T-helper 9 cell (primary cell): ENCODE measurements at places on chromosomes 3 and 15.

GRCh38 chr3:114827495-114827894 is 319.6 kb downstream of the ZBTB20 start:
- DNase-seq, result no peak

- DNase-seq, result no peak
Observed at GRCh38 chr3:189586941-189587663, 44.1 kb upstream of the TP63 start.

- DNase-seq, result no peak
Observed at GRCh38 chr3:50825841-50826240, 151.1 kb downstream of the DOCK3 start.

DNA sequence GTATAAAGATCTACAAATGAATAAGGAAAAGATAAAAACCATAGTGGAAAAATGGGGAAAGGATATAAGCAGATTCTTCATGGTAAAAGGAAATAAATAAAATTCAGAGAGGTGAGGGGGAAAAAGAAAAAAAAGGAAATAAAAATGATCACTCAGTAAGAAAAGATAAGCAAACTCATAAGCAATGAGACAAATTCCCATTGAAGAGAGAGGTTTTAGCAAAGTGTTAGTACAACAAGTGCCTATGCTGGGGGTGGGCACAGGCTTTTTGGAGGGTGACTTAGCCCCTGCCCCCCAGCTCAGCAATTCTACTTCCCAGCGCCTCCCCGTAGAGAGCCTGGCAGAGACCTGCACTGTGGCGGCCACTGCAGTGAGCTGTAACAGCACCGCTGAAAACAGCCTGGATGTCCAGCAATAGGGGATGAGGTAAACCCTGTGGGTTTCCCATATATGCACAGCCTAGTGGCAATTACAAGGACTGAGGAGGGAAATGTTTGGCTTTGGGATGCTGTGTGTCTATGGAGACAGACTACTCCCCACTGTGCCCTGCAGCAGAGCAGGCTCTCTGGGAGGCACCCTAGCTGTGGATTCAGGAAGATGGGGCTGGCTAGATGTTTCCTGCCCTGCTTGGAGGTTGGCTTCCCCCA is 23.7 kb upstream of the SFMBT1 start:
- no peak for DNase-seq

DNA sequence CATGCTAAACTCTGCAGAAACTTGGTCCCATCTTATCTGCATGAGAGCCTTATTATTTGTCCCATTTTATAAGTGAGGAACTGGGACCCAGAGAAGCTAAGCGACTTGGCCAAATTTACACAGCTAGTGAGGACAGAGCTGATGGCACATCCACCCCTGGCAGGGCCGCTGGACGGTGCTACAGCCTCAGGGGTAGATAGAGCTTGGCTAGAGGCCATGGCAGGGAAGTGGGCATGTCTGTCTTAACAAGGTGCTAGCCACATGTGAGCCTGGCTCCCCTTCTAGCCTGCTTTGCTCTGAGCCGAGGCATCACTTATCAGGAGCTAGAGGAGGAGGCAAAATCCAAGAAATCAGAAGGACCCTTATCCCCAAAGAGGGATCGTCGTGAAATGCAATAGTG is 36.7 kb upstream of the SYNM start:
- DNase-seq, result no peak

DNA sequence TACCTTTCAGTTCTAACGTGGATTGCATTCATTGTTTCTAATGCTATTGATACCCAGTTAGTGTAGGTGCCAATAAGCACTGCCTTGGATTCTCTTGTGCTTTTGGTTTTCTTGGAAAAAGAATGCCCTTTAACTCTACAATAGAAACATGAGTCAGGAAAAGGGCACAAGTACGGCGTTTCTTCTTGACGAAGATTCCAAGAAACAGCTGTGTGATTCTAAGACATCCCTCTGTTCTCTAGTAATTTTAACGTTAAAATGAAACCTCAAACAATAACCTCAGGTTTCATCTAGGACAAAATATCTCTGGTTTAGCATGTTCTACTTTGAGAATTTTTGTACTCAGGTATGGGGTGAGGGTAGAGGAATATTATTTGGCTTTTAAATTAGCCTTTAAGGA is 540.5 kb upstream of the ATP11B start:
- DNase-seq, result no peak

- no peak for DNase-seq
Observed at GRCh38 chr15:70192041-70192440, 94.3 kb upstream of the TLE3 start.

GRCh38 chr15:59266028-59266427 is 59.4 kb downstream of the LDHAL6B start:
- DNase-seq, result no peak

DNA sequence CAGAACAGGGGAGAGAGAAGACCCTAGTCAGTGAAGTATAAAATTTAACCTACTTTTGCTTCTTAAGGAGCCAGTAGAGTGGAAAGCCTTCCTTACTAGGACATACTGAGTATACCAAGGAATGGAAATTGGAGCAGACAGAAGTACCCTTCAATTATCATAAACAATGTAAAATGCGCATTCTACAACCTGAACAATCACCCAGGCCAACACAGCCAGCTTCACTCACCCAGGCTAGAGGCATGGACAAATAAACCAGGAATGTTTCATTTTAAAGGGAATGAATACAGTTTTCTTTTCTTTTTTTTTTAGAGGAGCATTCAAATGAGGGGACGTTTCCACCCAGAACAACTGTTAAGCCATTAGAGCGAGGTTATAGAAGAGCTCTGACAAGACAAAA is 41.9 kb upstream of the PLXND1 start:
- DNase-seq, result no peak

GRCh38 chr15:52727815-52728214 is 48.6 kb upstream of the ATOSA start:
- DNase-seq, result no peak

DNA sequence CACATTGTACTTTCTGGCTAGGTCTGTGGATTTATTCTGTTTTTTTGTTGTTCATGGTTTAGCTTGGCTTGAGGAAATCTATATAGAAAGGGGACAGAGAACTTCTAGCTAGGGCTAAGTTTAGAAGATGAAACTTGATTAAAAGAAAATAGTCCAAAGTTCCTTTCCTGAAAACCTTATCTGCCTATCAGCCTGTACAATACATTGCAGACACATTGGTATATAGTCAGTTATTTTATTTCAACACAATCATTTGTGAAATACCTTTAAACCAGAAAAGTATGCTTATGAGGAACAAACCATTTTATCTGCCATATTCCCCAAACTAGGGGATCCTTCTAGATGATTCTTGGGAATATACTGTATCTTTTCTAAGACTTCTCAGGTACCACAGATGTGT is 147.3 kb upstream of the CGNL1 start:
- DNase-seq, result no peak

GRCh38 chr3:83393276-83393675 is 1565.5 kb upstream of the CADM2 start:
- DNase-seq, result no peak

GRCh38 chr3:23455084-23455483 is 252.0 kb downstream of the UBE2E2 start:
- no peak for DNase-seq

DNA sequence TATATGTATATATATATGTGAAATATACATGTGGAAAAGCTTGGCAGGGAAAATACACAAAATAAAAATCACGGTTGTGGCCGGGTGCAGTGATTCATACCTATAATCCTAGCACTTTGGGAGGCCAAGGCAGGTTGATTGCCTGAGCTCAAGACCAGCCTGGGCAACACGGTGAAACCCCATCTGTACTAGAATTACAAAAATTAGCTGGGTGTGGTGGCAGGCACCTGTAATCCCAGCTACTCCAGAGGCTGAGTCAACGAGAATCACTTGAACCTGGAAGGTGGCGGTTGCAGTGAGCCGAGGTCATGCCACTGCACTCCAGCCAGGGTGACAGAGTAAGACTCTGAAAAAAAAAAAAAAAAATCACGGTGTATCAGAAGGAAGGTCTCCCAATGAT is 20.8 kb upstream of the ARHGEF3 start:
- DNase-seq, result no peak

DNA sequence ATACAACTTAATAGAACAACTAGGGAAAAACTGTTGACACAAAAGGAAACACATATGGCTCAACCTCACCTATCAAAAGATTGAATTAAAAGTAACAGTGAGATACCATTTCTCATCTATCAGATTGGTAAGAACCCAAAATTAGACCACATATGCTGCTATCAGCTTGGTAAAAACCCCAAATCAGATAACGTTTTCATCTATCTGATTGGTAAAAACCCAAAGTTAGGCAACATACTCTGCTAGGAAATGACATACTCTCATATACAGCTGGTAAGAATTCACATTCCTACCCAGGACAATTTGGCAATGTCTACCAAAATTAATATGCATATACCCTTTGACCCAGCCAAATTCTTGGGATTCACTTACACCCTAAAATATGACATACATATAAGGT is 26.3 kb downstream of the NRG4 start:
- no peak for DNase-seq

DNA sequence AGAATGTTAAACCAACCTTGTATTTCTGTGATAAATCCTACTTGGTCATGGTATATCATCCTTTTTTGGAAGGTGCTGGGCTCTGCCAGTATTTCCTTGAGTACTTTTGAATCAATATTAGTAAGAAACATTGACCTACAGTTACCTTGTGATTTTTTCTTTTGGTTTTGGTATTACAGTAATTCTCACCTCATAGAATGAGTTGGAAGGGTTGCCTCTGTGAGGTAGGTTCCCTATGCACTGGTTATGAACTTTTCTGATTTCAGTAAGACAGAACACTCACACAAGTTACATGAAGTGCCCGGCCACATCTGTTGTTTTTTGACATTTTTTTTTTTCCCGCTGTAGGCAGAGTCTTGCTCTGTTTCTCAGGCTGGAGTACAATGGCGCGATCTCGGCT is 20.0 kb downstream of the PCCB start:
- no peak for DNase-seq

- no peak for DNase-seq
Observed at GRCh38 chr3:148146947-148147826, 550.5 kb upstream of the AGTR1 start.

- DNase-seq, result no peak
Observed at GRCh38 chr3:55686426-55687254, 199.5 kb upstream of the WNT5A start.

- DNase-seq, result no peak
Observed at GRCh38 chr15:48459571-48460442, 128.6 kb downstream of the DUT start.

DNA sequence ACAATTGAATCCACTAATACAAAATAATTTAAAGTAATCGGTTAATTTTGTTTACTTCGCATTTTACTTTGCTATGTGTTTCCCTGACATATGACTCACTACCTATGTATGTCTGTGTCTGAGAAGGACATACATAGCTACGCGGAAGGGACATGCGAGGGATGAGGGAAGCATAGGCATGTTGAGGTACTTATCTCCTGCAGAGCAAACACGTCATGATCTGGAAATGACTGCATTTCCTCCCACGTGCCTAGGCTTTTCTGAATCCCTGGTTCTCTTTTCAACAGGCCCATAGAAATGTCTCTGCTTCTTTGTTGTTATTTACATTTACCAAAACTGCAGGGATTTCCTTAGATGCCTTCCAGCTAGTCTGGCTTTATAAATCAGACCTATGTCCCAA is 27.5 kb downstream of the ALCAM start:
- no peak for DNase-seq

DNA sequence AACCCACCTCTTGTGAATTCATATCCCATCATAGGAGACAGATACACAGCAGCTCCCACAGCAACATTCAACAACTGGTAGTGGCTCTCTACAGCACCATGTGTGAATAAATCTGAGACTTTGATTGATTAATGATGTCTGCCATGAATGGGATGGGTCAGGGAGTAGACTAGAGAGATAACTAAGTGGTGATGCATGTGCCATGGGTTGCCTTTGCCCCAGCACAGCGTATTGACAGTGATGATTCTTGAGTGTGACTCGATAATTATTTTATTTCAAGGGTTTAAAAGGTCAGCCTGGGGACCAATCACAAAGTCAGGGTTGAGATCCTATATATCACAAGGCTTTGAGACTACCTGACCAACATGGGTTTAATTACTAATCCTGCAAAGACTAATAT is 295.9 kb downstream of the PTPRG start:
- no peak for DNase-seq

DNA sequence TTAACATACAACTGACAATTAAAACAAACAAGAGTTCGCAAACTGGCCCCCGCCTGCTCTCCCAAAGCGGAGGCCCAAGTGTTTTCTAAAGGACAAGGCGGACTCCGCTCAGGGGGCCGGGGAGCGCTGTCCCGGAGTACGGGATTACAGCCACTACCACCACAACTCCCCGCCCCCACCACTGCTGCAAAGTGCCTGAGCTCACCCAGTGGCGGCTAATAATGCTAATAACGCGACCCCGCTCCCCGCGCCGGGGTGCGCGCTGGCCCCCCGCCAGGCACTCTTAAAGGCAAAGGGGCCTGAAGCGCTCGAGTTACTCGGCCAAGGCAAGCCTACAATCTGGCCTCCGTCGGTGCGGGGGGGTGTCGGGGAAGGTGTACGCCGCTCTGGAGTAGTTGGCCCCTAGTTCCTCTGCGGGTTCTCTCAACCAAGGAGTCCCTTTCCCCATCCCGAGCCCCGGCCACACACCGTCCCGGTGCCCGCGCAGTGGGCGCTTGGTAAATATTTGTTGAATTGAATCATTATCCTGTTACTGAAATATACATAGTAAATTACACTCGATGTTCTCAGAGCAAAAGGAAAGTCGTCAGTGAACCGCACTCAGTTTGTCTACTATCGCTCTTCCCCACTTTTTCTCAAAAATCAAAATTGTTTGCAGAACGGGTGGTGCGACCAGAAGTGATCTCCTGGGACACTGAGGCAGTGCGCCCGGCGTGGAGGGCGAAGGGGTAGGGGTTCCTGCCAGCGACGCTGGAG is 827 bp downstream of the WNT5A start:
- DNase-seq, result no peak

DNA sequence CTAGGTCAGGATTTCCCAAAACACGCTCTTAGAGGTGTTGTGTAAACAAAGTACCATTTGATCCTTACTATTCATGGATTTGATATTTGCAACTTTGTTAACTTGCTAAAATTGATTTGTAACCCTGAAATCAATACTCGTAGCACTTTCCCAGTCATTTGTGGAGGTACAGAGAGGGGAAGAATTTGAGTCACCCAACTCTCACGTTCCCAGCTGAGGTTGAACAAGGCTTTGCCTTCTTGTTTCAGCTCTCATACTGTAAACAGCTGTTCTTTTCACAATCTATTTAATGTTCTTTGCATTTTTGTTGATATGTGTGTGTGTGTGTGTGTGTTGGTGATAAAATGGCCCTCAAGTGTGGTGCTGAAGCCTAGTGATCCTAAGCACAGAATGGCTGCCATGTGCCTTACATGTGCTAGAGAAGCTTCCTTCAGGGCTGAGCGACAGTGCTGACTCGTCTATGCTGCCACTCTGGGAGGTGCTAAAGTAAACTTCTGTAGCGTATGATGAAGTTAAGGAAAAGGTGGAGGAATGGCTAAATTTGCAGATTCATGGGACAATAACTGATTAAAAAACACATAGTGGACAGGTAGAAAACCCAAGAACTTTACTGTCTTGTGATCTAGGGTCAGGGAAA is 173.2 kb downstream of the APBA2 start:
- no peak for DNase-seq

- no peak for DNase-seq
Observed at GRCh38 chr3:133152056-133152455, 113.9 kb downstream of the TMEM108 start.
